ENCODE measurements at places on chromosomes 12 and 14. TPM values are rescaled to one million over a fixed set of nuclear protein-coding genes. Genes with fewer than 3 reads are reported as not detected.
A peak's percentile ranks its signal among the peaks of the same experiment; 100 is the strongest.

DNA sequence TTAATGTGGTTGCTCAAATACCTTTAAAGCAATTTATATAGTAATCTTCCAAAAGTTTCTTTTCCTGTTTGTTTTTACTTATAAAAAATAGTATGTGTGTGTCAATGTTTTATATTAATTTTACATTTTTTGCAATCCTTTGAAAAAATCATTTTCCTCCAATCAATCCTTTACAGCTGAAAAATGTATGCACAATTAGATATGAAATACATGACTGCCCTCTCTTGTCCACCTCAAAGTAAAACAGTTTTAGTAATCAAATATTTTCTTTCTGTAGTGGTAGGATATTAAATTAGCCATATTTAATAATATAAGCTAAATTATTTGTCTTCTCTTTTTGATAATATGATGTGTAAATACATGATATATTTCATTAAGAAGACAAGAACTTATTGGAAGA lies 269.9 kb downstream of the ADAMTS20 start:
- no peaks in the 10 kb centered on the region for H3K27me3 ChIP-seq
- no peak overlapping the region for H3K27ac ChIP-seq
- H3K4me1 ChIP-seq = peaks cover 6% of the 10 kb centered on the region
- DNase-seq = peak; percentile 75

GRCh38 chr14:92633724-92634123 lies 114.7 kb downstream of the LGMN start:
- peak; percentile 28 for DNase-seq
- no peak overlapping the region for H3K4me3 ChIP-seq
- peaks cover 2% of the 10 kb centered on the region for H3K36me3 ChIP-seq
- H3K27ac ChIP-seq = no peak overlapping the region
- peaks cover 4% of the 10 kb centered on the region for H3K4me1 ChIP-seq

DNA sequence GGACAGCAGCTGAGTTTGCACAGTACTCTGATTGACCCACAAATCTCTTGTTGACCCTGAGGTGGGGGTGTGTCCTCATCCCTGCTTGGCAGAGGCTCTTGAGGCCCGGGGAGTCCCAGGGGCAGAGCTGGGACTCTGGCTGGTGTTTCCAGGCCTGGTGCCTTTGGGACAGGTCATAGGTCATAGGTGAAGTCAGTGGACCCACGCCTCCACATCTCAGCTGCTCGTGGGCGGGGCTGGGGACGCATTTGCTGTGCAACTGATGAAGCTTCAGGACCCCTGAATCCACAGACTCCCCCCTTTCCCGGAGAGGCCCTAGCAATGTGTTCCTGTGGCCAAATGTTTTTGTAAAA lies 408 bp upstream of the CACNA2D4 start:
- H3K36me3 ChIP-seq = no peaks in the 10 kb centered on the region
- no peaks in the 10 kb centered on the region for H3K4me1 ChIP-seq
- H3K27ac ChIP-seq = no peak overlapping the region

GRCh38 chr12:116508145-116509121 lies 50.7 kb upstream of the MAP1LC3B2 start:
- H3K4me3 ChIP-seq = peak overlapping the region; percentile 5
- no peaks in the 10 kb centered on the region for H3K27me3 ChIP-seq
- peak; percentile 20 for DNase-seq
- H3K4me1 ChIP-seq = no peaks in the 10 kb centered on the region

GRCh38 chr12:105960319-105961083 lies 178.3 kb downstream of the NUAK1 start:
- H3K27ac ChIP-seq = no peak overlapping the region
- no peak for DNase-seq
- H3K36me3 ChIP-seq = no peaks in the 10 kb centered on the region

- H3K27ac ChIP-seq = no peak overlapping the region
- DNase-seq = no peak
- H3K36me3 ChIP-seq = no peaks in the 10 kb centered on the region
- no peaks in the 10 kb centered on the region for H3K4me1 ChIP-seq
- H3K27me3 ChIP-seq = no peaks in the 10 kb centered on the region
Observed at GRCh38 chr12:125272383-125272933, 207.2 kb downstream of the AACS start.

DNA sequence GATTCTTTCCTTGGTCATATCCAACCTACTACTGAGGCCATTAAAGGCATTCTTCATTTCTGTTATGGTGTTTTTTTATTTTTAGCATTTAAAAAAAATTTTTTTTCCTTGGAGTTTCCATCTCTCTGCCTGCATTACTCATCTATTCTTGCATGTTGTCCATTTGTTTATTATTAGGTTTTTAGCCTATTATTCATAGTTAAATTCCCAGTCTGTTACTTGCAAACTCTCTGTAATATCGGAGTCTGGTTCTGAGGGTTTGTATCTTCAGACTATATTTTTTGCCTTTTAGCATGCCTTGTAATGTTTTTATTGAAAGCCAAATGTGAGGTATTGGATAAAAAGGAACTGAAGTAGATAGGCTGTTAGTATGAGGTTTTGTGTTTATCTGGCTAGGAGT lies 284.3 kb downstream of the FUT8 start:
- no peak overlapping the region for H3K4me3 ChIP-seq
- no peak overlapping the region for H3K27ac ChIP-seq
- peaks cover 2% of the 10 kb centered on the region for H3K4me1 ChIP-seq
- peak; percentile 51 for DNase-seq
- no peaks in the 10 kb centered on the region for H3K36me3 ChIP-seq
- H3K27me3 ChIP-seq = no peaks in the 10 kb centered on the region

DNA sequence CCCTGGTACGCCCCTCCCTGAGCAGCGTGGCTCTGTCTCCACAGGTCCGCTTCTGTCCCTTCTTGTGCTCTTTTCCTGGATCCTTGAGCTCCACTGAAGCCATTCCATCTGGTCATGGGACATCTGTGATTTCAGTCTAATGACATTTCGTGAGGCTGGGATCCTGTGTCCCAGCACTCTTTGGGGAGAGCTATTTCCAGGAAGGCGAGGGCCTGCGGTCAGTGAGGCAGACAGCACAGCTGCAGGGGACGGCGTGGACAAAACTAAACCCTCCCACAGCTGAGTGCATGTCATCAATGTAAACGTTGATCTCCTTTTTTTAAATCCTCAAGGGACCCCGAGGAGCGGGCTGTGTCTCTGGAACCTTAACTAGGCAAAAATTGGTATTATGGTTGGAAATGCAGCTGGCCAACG lies 127.7 kb downstream of the DACT1 start:
- H3K27ac ChIP-seq = no peak overlapping the region
- no peak for DNase-seq
- H3K4me3 ChIP-seq = no peak overlapping the region
- H3K27me3 ChIP-seq = no peaks in the 10 kb centered on the region
- H3K4me1 ChIP-seq = peaks cover 6% of the 10 kb centered on the region

- DNase-seq = peak; percentile 55
- no peaks in the 10 kb centered on the region for H3K27me3 ChIP-seq
- H3K4me3 ChIP-seq = no peak overlapping the region
- peak overlapping the region; percentile 58 for H3K27ac ChIP-seq
- H3K36me3 ChIP-seq = no peaks in the 10 kb centered on the region
- peaks cover 5% of the 10 kb centered on the region for H3K4me1 ChIP-seq
Observed at GRCh38 chr12:18382236-18382885, 121.0 kb downstream of the PIK3C2G start.

DNA sequence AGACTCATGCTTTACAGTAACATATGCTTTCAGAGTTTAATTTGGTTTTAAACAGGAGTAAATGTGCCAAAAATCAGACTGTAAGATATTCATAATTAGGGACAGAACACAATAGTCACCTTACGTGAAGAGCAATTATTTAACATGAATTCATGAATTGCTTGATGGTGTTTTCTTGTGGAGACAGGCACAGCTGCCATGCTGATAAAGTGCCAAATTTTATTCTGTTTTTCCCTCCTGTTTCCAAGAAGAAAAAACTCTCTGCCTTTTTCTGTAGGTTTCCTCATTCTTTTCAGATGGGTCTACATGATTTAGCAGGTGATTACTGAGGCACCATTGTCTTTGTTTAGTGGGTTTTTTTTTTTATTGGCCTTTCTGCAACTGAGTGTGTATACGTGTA lies 80.1 kb downstream of the C12orf42 start:
- H3K4me3 ChIP-seq = no peak overlapping the region
- no peaks in the 10 kb centered on the region for H3K27me3 ChIP-seq
- H3K36me3 ChIP-seq = no peaks in the 10 kb centered on the region
- no peak for DNase-seq
- H3K4me1 ChIP-seq = no peaks in the 10 kb centered on the region

DNA sequence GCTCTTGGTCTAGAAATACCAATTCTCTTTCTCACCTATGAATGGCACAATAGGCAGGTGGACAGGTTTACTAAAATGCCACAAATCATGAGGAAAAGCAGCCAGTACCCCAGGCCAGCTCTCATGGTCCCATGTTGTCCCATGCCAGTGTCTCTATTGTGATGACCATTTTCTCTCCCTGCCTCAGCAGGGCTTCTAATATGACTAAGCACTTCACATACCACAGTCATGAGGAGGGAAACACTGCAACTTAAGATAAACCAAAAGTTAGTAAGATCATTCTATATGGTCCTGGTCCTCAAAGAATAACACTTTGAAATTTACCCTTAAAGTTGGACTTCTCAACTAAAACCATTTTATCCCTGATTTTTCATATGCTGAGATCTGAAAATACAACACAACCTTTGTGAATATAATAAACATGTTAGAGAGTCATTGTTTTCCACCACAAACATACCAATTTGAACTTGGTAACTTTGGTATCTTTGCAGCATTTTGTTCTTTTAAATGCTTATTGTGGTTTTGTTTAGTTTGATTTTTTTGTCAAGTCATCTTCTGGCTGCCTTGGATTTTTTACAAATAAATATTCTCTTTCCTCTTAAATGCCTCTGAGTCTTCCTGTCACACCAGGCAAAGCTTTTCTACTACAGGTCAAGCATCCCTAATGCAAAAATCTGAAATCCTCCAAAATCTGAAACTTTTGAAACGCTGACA lies 3.6 kb downstream of the TTC5 start:
- DNase-seq = no peak
- H3K27me3 ChIP-seq = no peaks in the 10 kb centered on the region
- H3K27ac ChIP-seq = no peak overlapping the region
- H3K36me3 ChIP-seq = peaks cover 4% of the 10 kb centered on the region

DNA sequence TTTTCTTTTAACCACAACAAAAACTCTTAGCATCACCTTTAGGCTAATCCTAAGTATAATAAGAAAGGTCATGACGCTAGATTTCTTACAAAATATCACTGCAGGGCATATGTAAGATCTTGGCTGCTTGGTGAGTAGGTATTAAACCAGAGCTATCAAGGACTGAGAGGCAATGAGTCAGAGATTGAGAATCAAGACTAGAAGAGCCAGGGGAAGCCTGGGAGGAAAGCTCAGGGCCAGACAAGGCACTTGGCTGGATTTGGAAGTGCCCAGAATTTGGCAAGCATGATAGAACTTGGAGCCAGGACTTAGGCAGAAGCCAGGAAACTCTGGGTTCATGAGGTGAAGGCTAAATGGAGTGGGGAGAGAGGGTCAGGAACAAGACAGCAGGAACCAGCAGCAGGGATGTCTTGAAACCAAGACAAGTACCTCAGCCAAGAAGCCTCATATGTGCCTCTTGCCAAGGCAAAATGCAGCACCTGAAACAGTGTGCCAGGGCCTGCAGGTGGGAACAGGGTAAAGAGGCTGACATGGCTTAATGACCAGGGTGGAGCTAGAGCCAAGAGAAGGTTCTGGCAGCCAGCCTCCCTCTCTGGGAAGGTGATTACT lies 49.9 kb downstream of the PTHLH start:
- H3K36me3 ChIP-seq = no peaks in the 10 kb centered on the region
- DNase-seq = peak; percentile 72
- no peak overlapping the region for H3K27ac ChIP-seq
- H3K4me3 ChIP-seq = no peak overlapping the region
- no peaks in the 10 kb centered on the region for H3K4me1 ChIP-seq

DNA sequence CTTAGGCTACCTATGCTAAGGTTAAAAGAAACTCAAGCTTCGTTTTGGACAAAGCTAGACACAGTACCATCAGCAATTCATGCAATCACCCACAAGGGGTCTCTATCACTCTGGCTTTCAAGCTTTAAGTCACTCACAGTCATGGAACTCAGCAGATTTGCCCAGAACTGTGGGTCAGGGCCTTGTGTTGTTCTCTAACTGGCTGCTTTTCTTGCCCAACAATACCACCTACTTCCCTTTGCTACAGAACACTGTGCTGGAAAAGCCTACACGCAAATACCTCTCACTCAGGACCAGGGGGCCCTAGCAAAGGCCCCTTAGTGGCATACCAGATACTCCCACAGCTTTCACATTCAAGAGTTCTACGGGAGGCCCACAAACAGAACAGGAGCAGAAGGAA lies 9.1 kb downstream of the NEMP1 start:
- H3K4me3 ChIP-seq = no peak overlapping the region
- DNase-seq = peak; percentile 75
- H3K27me3 ChIP-seq = no peaks in the 10 kb centered on the region
- H3K36me3 ChIP-seq = peaks cover 6% of the 10 kb centered on the region
- peaks cover 2% of the 10 kb centered on the region for H3K4me1 ChIP-seq

- H3K4me3 ChIP-seq = peak overlapping the region; percentile 28
- no peak overlapping the region for H3K27ac ChIP-seq
- H3K4me1 ChIP-seq = no peaks in the 10 kb centered on the region
- H3K27me3 ChIP-seq = peaks cover 48% of the 10 kb centered on the region
Observed at GRCh38 chr12:51847643-51848325, 734 bp downstream of the FIGNL2 start.

- DNase-seq = no peak
- H3K27ac ChIP-seq = no peak overlapping the region
- no peaks in the 10 kb centered on the region for H3K27me3 ChIP-seq
- peaks cover 65% of the 10 kb centered on the region for H3K36me3 ChIP-seq
- peaks cover 14% of the 10 kb centered on the region for H3K4me1 ChIP-seq
- H3K4me3 ChIP-seq = no peak overlapping the region
Observed at GRCh38 chr12:57173683-57174082, 26.3 kb upstream of the LRP1-AS start.

DNA sequence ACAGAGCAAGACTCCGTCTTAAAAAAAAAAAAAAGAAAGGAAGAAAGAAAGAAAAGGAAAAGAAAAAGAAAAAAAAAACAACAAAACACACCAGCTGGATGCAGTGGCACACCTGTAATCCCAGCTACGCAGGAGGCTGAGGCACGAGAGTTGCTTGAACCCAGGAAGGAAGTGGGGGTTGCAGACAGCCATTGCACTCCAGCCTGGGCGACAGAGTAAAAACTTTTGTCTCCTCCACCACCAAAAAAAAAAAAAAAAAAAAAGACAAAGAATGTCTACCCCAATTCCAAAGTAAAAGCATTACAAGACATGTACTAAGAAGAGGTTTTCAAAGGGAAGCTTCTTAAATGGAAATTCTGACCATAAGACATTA lies 53.4 kb downstream of the HNRNPC start:
- no peak overlapping the region for H3K4me3 ChIP-seq
- H3K4me1 ChIP-seq = peaks cover 16% of the 10 kb centered on the region
- peaks cover 16% of the 10 kb centered on the region for H3K36me3 ChIP-seq
- no peak for DNase-seq
- no peak overlapping the region for H3K27ac ChIP-seq

Gene BEGAIN
- under 0.01 TPM for total RNA-seq

Gene CD69
- not detected for total RNA-seq

Gene OR4K5
- not detected for total RNA-seq

Gene IFT43
- 35.2 TPM for total RNA-seq

Gene GLS2
- total RNA-seq = under 0.01 TPM

Gene TAS2R8
- total RNA-seq = not detected

Data from fibroblast of lung (primary cell).